ENCODE measurements at places on chromosomes 7 and 10.

- DNase-seq, result no peak
Measured at GRCh38 chr10:118501171-118501570, 94.3 kb downstream of the PRLHR start.

DNA sequence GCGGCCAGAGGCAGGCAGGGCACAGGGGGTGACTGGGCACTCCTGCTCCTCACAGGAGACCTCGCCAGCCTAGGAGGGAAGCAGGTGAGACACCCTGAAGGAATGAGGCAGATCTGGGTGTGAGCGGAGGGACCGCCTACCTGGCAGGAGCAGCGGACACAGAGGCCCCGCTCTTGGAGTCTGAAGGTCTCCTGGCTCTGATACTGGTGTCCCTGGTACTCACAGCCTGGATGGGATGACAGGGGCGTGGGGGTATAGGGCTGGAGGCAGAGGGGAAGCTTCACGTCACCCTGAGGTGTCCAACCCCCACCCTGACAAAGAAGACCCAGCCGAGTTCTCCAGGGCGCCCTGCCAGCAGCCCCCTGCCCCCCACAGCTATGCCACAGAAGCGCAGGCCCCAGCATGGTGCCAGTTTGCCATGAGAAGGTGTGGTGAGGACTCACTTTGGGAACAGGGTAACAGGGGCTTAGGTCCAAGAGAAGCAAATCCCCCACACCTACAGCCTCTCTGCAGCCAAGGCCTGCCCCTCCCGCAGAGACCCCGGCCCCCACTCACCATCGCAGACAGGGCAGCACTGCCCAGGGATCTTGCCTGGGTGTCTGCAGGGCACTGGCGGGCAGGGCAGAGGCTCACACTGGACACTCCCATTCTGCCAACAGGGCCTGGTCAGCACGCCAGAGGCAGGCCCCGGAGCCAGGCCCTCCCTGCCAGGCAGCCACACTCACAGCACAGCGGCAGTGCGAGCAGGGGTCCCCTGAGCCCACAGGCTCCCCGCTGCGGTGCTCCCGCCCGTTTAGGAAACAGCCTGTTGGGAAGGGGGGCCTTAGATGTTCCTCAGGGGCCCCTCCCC lies 17.0 kb downstream of the KCP start:
- DNase-seq, result no peak

- no peak for DNase-seq
Measured at GRCh38 chr7:128781126-128781525, 5.5 kb upstream of the OPN1SW start.

- DNase-seq, result no peak
Measured at GRCh38 chr7:112529521-112529920, 48.7 kb downstream of the LSMEM1 start.

DNA sequence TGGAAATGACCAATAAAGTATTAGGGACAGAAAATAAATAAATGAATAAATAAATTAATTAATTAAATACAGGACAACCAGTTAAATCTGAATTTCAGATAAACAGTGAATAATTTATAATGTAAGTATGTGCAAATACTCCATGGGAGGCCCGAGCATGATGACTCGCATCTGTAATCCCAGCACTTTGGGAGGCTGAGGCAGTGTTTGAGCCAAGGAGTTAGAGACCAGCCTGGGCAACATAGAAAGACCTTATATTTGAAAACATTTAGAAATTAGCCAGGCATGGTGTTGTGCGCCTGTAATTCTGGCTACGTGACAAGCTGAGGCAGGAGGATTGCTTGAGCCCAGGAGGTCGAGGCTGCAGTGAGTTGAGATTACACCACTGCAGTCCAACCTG lies 123.7 kb downstream of the CUL2 start:
- no peak for DNase-seq

GRCh38 chr10:28905371-28905770 lies 228.1 kb downstream of the BAMBI start:
- DNase-seq, result no peak

GRCh38 chr7:11228515-11228914 lies 254.8 kb downstream of the PHF14 start:
- DNase-seq, result no peak

- DNase-seq, result no peak
Measured at GRCh38 chr10:100653238-100653956, 92.0 kb upstream of the PAX2 start.

- DNase-seq, result no peak
Measured at GRCh38 chr10:51343391-51343790, 269.1 kb downstream of the PRKG1 start.

GRCh38 chr7:6392712-6393666 lies 54.8 kb downstream of the DAGLB start:
- no peak for DNase-seq

GRCh38 chr7:40808378-40808942 lies 673.7 kb downstream of the SUGCT start:
- no peak for DNase-seq

Data from activated T-cell treated with anti-CD3 and anti-CD28 coated beads for 1 hour (primary cell).